ENCODE measurements at places on chromosomes 5 and 9.

DNA sequence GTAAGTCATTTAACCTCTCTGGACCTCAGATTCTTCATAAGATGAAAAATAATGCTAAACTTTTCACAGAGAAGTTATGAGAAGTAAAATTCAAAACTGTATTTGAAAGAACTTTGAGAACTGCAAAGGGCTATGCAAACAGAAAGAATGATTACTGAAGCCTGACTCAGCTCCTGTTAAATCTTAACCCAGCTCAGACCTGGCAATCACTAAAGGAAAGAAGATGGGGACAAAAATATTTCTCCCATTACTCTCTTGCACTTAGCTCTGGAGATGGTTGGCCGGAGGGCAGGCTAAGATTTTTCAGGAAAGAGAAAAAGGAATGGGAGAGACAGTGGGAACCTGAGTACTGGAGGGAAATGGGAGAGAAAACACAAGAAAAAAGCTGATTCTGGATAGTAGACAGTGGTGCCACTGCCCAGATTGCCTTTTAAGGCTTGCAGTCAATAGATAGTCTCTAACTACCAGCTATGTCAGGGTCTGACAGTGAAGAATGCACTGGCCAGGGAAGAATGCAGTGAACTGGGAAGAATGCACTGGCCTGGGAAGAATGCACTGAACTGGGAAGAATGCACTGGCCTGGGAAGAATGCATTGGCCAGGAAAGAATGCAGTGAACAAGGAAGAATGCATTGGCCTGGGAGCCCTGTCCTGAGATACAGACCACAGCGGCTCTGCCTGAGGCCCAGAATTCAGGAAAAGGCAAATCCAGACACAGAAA lies 25.2 kb upstream of the CEMIP2 start:
- no peak for DNase-seq

- no peak for DNase-seq
Observed at GRCh38 chr5:96037128-96037527, 75.5 kb upstream of the ELL2 start.

GRCh38 chr9:34463098-34463900 lies 4.7 kb downstream of the DNAI1 start:
- DNase-seq = peak; percentile 35

DNA sequence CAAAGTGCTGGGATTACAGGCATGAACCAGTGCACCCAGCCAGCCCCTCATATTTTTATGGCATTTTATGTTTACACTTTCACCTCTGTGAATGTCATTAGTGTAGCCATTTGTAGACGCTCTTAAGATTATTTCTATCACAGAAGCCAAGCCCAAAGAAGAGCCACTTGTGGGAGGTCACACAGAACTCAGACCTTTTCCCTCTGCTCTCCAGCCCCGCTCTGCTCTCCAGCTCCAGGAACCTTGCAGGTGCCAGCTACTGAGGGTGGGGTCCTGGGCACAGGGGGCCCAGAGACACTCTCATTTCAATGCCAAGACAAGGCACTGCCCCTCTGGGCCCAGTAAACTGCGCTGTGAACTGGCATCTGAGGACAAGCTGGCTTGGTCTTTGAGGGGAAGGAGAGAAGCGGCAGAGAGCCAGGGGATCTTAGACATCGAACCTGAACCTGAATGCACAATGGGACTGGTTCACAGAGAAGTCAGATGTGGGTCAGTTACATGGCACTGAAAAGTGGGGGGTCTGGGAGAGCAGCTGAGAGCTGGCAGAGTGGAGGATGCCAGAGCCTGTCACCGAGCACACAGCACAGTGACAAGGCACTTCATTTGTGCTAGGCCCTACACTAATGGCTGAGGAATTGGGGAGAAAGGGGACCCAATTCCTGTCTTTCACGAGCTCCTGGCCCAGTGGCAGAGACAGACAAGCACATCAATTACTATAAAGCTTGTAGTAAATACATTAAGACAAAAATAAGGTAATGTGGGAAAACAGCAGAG lies 16.7 kb downstream of the ANXA6 start:
- no peak for DNase-seq

DNA sequence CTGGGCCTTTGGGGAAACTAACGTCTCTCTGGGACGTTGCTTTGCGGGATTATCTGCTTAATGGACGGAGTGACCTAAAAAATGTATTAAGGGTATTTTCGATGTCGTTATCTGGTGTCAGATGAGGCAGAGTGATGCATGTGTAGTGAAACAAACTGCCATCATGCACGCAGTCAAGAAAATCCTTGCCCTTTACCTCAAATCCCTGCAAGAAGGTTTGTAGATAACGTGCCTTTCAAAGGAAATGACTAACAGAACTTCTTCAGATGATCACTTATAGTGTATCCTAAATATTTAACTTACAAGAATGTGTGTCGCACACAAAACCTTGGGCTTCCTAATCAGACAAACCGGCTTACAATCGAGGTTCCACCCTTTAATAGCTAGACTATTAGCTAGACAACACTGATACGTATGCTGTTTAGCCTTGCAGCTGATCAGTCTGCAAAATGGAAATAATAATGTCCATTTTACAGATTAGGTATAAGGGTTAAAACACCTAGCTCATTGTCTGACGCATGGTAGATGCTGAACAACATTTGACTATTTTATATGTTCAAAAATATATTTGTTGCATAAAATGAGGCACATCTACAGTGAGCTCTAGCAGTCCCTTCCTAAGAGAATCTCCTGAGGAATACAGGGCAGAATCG lies 541 bp upstream of the TBCA start:
- no peak for DNase-seq

DNA sequence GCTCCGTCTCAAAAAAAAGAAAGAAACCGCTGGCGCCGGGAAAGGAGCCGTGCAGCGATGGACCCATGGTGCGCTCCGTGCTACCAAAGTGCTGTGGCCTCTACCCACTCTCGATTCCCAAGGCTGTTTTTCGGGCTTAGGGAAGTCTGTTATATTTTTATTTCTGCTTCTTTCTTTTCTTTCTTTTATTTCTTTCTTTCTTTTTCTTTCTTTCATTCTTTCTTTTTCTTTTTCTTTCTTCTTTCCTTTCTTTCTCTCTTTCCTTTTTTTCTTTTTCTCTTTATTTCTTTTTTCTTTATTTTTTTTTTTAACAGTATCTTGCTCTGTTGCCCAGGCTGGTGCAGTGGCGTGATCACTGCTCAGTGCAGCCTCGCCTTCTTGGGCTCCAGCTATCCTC lies 87.5 kb downstream of the ANXA2R start:
- DNase-seq = no peak

DNA sequence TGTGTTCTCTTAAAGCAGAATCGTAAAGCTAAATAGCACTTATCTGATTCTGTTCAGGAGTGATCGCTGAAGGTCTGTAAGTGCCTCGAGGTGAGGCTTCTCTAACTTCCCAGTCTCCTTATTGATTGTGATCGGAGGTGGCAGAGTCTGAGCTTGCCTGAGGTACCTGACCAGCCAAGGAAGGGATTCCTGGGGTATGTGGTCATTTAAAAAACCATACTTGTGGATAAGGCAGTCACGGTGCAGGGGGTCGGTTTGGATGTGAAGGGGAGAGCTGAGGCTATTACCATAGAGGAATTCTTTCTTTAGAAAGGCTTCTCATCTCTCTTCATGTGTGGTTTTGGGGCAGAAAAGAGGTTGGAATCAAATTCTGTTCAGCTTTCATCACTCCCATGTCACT lies 193.7 kb downstream of the TLE4 start:
- DNase-seq = no peak

- DNase-seq = no peak
Observed at GRCh38 chr5:62631909-62632580, 53.4 kb downstream of the LRRC70 start.
